Esophagus squamous epithelium (tissue), 5 donors: ENCODE measurements at places on chromosomes 4 and X.

DNA sequence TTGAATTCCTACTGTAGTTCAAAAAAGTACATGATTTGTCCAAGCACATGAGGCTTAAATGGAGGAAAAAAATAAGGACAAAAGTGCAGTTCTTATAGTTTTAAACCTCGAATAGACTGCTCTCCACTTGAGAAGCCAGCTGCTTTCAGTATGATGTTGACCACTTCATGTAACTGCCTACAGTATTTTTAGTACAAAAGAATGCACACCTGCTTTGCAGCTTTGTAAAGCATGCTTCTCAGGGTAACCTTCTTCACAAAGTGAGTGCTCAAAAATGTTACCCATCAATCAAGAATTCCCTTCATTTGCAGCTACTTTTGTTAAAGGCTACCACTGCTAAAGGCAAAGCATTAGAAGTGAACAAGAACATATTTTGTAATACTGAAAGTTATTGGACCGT lies 83.4 kb upstream of the FAM47B start:
- DNase-seq: no peak

- DNase-seq: no peak
These were observed 16.2 kb downstream of the NELFA start for GRCh38 chr4:1992468-1993168.

- no peak for DNase-seq
These were observed 161.2 kb downstream of the TENM3 start for GRCh38 chr4:182404376-182404775.

GRCh38 chrX:119402588-119402987 lies 3.5 kb downstream of the SLC25A43 start:
- DNase-seq: no peak

DNA sequence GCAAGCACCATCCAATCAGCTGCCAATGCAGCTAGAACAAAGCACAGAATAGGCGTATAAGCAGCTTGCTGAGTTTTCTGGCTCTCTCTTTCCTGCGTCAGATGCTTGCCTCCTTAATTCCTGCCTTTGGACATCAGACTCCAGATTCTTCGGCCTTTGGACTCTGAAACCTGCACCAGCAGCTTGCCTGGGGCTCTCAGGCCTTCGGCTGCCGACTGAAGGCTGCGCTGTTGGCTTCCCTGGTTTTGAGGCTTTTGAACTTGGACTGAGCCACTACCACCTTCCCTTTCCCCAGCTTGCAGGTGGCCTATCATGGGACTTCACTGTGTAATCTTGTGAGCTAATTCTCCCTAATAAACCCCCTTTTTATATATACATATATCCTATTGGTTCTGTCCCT lies 6.1 kb downstream of the TMEM192 start:
- DNase-seq: no peak

GRCh38 chr4:86306816-86307215 lies 53.0 kb downstream of the MAPK10 start:
- no peak for DNase-seq

- DNase-seq: no peak
These were observed 109.9 kb upstream of the LIMCH1 start for GRCh38 chr4:41427931-41428600.

GRCh38 chr4:79272761-79273160 lies 53.1 kb downstream of the NAA11 start:
- DNase-seq: no peak

- no peak for DNase-seq
These were observed 219.7 kb downstream of the DCLK2 start for GRCh38 chr4:150297861-150298474.

DNA sequence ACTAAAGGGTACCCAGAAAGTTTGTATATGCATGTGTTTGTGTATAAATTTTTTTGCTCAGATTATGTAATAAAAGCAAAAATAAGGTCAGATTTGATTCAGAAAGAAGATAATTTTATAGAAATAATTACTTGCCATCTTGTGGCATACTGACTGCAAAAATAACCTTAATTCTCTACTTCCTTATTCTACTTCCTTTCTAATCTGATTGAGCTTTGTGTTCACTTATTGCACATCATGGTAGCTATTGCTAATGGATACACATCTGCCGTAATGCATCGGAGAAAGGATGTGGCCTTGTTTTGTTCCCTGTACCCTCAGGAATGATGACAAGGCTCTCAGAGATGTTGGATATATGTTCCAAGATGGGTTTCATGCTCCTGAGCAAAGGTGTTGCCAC lies 10.5 kb upstream of the GNPDA2 start:
- DNase-seq: no peak

DNA sequence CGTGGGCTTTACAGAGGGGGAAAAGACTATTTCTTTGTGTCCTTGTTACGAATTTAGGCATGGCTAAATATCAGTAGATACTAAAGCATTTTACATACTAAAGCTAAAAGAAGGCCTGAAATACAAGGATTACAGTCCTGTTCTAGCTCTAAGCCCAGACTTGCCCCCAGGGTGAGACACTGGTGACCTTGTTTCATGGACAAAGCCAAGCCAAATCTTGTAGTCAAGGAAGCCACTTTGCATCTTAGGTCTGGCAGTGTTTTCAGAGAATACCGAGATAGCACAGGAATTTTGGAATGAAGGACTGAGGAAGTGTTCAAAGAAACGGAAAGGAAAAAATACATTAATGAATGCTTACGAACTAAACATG lies 733 bp upstream of the G3BP2 start:
- no peak for DNase-seq

DNA sequence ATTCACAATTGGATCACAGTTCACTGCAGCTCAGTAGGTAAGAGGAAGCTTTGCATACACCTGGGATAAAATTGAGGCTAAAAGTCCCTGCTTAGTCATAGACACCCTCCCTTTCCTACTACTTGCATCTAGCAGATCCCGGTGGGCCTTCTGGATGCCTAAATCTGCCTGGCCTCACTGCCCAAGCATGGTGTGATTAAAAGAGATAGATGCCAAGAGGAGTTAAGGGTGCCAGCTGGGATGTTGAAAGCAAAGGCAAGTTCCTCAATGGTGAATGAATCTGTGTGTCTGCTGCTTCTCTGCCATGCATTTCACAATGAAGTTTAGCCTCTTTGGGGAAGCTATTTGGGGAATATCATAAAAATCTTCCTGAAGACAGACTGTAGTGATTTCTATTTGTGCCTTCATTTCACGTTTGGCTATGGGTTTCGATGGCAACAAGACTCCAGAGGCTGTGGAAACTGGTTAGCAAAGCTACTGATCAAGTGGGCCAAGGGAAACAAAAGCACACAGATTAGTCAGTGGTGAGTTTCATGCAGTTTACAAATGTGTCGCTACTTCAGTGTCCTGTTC lies 534.0 kb downstream of the ANKRD50 start:
- DNase-seq: no peak

DNA sequence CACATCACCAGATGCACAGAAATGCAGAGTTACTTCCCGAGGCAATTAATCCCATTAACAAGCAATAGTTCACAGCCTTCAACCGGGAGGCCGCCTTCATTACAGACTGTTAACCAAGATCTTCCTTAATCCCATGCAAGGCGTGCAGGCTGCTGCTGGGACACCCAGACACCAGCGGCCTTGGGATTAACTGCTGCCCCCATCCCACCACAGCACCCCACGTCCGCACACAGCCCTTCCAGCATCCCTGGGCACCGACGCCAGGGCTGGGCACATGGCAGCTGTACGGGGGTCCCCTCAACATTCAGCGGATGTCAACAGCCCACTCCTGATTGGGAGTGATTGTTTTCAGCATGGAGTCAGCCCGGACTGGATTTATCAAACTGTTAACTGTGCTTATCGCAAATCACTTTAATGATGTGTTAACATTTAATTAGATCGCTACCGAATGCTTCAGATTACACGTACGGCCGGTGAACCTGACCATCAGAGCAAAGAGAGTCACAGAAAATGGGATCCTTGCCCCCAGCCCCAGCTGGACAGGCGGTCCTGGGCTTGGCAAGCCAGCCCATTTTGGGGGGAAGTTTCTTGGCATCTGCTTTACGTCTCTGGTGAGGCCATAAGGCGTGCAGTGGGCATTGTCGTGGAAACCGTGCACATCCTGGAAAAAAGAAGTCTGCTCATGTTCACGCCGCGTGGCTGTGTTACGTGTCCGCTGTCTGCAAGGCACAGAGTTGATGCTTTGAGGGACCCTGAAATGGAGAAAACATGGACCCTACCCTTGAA lies 126.4 kb downstream of the HMX1 start:
- no peak for DNase-seq

DNA sequence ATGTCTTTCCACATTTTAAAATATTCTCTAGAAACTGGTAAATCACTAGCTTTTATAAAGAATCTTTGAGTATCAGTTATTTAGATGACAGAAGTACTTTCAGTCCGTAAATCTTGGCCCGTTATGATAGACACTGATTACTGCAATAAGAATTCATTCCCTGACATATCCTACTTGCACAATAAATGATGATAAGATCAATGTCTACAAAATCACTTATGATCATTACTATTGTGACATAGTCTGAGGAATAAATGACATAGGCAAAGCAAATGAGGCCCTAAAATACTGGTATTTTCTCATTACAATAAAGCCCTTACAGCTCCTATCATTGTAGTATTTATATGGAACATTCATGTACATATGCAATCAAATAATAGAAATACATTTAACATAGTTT lies 6.6 kb upstream of the PDCL2 start:
- no peak for DNase-seq

DNA sequence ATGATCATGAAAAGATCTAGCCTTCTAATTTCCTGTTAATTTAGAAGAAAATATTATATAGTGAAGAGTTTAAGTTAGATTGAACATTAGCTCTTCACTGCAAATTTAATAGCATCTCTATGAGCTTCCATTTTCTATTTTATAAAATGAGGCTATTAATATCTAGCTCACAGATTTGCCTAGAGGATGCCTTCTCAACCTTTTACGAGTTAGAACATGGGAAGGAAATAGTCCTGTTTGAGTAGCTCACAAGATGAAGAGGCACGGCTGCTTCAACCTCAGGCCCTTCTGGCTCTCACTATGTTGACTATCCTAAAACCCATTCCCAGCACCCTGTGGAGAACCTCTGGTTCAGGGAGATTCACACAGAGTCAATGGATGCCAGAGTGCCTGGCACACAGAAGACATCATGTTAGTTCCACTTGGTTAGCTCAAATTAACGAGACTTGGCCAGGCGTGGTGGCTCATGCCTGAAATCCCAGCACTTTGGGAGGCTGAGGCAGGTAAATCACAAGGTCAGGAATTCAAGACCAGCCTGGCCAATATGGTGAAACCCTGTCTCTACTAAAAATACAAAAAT lies 97.9 kb upstream of the GUCY1A1 start:
- DNase-seq: no peak

DNA sequence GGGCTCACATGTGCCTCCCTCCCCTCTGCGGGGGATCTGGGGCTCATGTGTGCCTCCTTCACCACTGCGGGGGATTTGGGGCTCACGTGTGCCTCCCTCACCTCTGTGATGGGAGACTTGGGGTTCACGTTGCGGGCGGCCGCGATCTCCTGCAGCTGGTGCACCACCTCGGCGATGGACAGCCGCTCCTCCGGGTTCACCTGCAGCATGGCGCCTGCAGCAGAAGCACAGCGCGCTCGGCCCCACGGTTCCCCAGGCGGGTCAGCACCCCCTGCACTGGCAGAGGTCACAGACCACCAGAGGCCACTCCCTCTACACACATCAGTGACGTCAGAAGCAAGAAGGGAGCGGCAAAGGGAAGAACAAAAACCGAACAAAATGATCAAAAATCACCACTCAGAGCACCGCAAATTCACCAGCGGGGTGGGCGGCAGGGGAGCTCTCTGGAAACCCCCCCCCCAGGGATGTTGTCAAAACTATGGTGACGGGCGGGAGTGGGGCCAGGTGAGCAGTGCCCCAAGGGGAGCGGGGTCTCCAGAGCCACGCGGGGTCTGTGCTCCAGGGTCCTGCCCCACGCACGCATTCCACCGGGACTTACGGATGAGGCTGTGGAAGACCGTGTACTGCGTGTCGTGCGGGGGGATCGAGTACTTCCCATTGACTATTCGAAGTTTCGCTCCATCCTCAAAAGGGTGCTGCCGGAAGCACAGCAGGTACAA lies 38.7 kb downstream of the GAK start:
- DNase-seq: no peak

DNA sequence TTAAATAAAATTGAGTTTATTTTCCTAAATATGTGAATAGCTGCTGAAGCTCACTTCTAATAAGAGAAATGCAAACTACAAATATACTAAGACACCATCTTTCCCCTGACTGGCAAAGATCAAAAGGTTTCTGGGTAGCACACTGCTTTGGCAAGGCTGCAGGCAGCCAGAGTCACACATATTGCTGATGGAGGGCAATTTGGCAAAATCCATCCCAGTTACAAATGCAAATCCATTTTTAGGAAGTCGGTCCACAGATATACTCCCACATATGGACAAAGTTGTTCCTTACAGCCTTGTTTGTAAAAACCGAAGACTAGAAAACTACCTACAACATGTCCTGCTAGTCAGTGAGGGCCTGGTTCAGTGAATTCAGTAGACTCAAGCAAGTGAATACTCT lies 12.4 kb downstream of the USP46 start:
- no peak for DNase-seq

- no peak for DNase-seq
These were observed 1.1 kb upstream of the AP1S2 start for GRCh38 chrX:15855568-15856221.

- DNase-seq: no peak
These were observed 195.4 kb downstream of the AFAP1 start for GRCh38 chr4:7744142-7744804.

DNA sequence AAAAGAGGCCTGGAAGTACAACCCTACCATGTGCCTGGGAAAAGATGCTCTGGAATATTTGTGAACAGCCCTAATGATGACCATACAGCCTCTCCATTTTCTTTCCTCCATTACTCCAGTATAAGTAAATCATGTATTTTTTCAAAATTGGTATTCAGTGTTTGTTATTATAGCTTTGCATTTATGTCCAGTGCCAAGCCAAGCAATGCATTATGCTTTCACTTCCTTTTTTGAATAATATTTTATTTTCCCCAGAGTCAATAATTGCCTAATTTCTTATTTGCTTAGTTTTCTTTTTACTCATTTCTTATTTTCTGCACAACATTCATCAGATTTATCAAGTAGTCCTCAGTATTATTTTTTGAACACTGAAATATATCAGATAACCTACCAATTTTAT lies 49.3 kb upstream of the EOLA2 start:
- DNase-seq: no peak

DNA sequence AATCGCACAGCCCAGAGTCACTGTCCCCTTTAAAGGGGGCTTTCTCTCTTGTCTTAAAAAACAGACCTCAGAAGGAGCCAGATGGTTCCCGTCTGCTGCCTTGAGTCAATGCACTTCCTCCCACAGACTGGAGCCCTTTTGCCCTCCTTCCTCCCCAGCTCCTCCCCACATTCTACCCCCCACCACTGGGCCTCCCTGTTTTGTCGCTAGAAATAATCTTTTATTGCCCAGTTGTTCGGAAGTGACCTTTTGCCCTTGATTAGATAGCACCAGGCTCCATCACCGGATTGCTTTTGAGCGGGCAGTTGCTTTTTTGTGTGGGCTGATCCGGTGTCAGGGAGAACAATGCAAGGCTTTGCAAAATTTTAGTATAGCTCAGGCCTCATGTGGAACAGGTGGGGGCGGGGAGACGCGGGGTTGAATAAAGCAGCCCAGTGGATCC lies 47.7 kb downstream of the SPRY1 start:
- no peak for DNase-seq

- DNase-seq: no peak
These were observed 389.2 kb downstream of the IQCM start for GRCh38 chr4:149426461-149426860.
